Stimulated activated CD8-positive, alpha-beta memory T cell treated with anti-CD3 and anti-CD28 coated beads, Interleukin-7, amount 100 ng/mL, for 4 hours (primary cell): ENCODE measurements at places on chromosomes 4 and X.

- DNase-seq = no peak
Measured at GRCh38 chr4:22921936-22922335, 229.2 kb downstream of the GBA3 start.

DNA sequence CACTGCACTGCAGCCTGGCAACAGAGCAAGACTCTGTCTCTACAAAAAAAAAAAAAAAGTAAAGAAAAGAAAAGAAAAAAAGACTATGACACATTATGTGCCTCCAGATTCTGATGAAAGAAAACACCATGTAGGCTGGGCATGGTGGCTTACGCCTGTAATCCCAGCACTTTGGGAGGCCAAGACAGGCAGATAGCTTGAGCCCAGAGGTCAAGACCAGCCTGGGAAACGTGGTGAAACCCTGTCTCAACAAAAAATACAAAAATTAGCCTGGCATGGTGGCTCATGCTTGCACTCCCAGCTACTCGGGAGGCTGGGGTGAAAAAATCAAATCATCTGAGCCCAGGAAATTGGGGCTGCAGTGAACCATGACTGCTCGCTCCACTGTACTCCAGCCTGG lies 19.4 kb downstream of the THOC2 start:
- DNase-seq = no peak

DNA sequence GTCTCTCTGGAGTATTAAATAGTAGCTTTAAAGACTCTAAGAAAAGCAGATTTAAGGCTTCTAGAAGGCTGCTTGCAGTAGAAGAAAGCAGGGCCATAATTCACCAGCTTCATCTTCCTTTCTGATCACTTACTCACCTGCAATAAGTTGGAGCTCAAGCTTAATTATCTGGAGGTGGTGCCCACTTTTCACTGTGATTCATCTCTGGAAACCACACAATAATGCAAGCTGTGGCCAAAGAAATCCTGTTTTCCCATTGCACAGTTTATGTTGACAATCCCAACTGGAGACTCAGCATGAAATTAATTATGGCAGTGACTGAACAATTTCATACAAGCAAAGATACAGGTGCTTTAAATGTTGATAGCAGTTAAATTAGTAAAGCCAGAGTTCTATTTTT lies 14.7 kb downstream of the CWH43 start:
- no peak for DNase-seq

DNA sequence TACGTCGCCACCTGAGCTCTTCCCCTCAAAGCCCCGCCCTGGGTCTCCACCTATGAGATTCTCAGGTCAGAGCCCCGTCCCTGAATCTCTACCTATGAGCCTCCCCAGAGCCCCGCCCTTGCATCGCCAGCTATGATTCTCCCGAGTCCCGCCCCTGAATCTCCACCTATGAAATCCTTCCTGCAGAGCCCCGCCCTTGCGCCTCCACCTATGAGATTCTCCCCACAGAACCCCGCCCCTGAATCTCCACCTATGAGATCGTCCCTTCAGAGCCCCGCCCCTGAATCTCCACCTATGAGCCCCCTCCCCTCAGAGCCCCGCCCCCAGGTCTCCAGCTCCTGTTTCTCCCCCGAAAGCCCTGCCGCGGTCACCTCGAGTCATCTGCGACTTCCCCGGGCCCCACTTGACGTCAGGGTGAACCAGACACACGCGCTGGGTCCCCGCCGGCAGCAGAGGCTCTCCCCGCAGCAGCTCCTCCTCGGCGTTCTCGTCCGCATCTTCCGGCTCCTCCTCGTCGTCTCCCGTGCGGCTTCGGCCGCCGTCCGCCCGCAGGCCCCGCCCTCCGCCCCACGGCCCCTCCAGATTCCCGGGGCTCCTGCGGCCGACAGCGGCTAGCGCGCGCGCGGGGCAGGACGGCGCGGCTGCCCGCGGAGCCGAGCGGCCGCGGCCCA lies 393 bp downstream of the GTPBP6 start:
- peak; percentile 93 for DNase-seq

- DNase-seq = no peak
Measured at GRCh38 chr4:40722576-40723161, 27.1 kb upstream of the NSUN7 start.

DNA sequence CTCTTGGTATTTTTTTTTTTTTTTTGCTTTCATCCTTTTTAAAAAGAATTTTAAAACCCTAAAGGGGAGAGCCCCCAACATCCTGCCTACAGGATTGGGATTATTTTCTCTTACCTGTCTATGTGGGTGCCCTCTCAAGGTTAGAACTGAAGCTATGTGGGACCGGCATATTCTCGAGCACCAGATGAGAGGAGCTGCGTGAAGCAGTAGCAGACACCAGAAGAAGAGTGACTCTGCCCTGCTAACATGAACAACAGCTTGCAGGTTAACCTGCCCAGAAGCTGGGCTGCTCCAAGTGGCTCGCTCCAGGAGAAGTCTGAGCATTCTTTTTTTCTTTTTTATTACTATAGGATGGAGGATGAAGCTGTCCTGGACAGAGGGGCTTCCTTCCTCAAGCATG lies 102.6 kb upstream of the SLC4A4 start:
- DNase-seq = no peak

DNA sequence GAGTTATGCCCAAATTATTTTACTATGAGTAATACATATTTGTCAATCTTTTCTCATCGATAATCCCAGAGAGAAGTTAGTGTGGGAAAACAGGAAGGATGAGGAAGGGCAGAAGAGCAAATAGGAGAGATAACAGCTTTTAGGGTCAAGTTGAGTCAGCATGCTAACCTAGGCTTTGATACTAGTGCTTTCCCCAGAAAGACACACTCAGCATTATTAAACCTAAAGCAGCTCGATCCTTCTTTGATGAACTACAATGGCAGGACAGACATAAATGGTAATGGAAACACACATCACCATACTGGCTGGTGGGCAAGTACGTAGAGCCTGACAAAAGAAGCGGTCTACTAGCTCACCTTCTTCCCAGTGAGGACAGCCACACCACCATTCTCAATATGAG lies 20.5 kb downstream of the AIFM1 start:
- no peak for DNase-seq

DNA sequence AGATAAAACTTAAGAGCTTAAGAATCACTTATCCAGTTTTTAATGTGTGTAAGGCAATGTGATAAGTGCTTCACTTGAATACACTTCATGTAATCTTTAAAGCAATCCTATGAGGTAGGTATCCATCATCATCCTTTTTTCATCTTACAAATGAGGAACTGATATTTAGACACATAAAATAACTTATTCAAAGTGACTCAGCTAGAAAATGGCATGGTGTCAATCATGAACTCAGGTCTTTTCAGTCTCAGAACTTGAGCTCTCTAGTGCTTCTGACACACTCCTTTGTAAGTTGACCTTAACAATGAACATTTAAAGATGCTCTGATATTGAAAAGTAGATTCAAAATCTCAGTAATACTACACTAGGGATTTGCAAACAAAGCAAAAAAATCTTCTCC lies 224.8 kb upstream of the TEX13C start:
- no peak for DNase-seq

DNA sequence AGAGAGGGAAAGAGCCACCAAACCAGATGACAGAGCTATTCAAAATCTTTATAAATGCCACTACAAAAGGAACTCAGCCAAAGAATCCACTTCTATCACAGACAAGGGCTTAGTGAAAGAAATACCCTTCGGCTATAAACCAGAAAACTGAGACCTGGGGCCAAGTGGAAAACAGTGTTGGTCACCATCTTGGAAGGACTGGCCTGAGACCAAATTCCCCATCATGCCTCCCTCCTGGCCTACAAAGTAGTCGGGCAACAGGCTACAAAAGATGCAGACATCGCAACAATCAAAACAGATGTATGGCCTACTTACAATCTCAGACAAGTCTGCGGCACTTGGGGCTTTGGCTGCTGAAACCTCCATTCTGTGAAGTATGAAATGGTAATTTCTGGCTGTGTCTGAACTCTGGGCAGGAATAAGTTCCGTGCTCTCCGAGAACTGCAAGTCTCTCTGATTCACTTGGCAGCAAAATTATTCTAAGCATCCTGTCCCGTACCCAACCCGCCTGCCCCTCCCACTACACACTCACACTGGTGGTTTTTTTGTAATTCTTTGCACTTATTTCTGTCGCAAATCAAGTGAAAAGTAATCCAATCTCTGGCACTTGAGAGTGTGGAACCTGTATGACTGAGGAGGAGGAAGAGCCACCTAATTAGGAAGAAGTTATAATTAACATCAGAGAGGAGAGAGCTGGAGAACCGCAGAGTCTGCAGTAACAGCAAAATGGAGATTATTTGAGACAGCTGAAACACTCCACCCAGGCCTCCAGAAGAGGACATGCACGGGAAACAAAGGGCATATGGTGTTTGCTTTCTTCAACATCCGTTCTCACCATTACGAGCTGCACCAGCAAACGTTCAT lies 87.8 kb downstream of the SH3KBP1 start:
- no peak for DNase-seq

GRCh38 chrX:133698298-133698697 lies 283.0 kb upstream of the GPC4 start:
- DNase-seq = no peak

DNA sequence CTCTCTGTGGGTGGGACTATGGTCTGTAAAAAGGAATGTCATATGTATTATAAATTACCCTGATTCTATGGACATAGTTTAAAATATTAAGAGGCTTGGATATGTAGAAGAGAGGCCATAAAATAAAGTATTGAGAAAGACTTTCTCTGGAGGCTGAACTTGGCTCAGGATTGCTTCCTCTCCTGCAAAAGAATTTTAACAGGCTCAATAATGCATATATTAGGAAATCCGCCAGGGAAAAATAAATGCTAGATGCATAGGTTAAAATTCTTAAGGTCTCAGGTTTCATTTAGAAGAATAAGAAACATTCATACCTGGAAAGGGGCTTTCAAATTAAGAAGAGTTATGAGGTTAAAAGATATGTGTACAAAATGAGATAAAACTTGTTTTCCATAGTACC lies 424.3 kb downstream of the ARAP2 start:
- no peak for DNase-seq

DNA sequence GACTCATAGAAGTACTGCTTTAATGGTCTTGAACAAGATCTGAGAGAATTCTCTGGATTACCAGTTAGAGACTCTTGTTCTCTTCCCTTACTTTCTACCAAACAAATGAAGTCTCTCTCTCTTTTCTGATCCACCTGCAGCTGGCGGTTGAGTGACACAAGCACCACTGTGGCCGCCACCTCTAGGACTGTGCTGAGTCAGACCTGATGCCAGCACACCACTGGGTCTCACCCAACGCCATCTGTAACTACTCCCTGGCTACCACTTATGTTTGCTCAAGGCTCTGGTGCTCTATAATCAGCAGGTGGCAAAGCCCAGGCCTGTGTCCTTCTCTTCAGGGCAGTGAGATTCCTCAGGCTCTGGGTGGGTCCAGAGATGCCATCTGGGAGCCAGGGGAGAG lies 1173.5 kb downstream of the RPA4 start:
- no peak for DNase-seq

DNA sequence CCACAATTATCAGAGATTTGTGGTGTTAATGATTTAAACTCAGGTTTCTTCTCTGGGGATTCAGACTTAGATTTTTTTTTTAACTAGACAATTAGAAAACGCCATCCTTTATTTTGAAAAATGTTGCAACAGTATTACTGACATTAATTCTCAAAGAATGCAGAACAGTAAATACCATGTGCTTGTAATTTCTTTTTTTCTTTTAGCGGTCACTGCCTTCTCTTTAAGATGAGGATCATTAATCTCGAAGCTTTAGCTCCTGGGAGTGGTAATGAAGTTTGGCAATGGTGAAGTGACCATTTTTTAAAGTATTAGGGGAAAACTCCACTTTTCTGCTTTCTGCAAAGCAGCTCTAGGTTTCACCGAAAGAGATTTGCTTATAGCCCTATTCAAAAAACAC lies 164.0 kb upstream of the MBNL3 start:
- no peak for DNase-seq

GRCh38 chrX:1751781-1752180 lies 136.9 kb downstream of the ASMT start:
- DNase-seq = no peak

DNA sequence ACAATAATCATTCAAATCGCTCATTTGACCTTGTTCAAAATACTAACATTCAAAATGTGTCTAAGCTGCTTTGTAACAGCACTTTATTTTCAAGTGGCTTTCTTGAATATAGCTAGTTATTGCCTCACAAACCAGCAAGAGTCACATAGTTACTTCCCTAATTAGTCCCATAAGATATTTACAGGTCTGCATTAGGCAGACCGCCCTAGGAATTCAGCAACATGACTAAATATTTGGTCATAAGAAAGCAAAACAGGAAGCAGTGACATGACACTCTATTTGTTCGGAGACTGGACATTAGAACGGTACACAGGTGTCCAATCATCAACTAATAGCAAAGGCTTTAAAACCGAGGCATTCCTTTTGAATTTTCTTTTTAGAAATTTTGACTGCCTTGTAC lies 262.0 kb downstream of the COL25A1 start:
- no peak for DNase-seq

DNA sequence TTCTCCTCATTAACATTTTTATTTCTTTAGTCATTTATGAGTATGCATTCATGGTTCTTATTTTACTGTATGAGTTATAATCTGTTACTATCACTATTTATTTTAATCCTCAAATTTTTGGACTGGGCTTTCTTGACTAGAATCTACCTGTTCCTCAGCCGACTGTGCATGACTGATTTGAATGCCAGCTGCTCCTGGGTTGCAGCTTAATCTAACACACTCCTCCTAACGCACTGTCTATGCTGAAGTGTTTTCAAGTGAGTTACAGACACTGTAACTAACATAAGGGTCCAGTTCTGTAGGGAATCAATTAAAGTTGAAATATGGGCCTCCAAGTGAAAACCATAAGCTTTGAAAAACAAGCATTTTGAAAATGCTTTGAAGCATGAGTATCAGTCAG lies 137.4 kb upstream of the ARSJ start:
- no peak for DNase-seq

GRCh38 chr4:32798471-32799159 lies 2078.4 kb downstream of the PCDH7 start:
- DNase-seq = no peak
